ENCODE measurements at places on chromosomes 5 and 9. TPM values are rescaled to one million over a fixed set of nuclear protein-coding genes. Genes with fewer than 3 reads are reported as not detected.

- H3K4me1 ChIP-seq: no peaks in the 10 kb centered on the region
- DNase-seq: no peak
- H3K4me3 ChIP-seq: no peak overlapping the region
- no peaks in the 10 kb centered on the region for H3K27me3 ChIP-seq
Observed at GRCh38 chr9:135716045-135716444, 14.1 kb downstream of the KCNT1 start.

DNA sequence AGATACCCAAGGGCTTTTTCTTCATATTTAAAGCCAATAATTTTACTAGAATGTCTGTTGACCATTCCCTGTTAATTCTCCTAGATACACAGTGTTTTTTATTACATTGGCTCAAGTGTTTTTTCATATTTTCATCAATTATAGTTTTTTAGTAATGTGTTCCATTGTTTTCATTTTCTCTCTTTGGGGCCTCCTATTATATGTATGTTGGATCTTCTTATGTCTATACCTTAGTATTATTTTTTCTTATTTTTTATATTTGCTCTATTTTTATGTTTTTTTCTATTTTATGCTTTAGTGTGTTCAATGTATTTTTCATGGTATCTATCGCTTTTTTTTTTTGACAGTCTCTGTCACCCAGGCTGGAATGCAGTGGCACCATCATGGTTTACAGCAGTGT is 7.5 kb downstream of the KIAA1958 start:
- no peaks in the 10 kb centered on the region for H3K4me1 ChIP-seq
- no peak overlapping the region for H3K27ac ChIP-seq
- no peak overlapping the region for H3K4me3 ChIP-seq
- H3K36me3 ChIP-seq: peaks cover 3% of the 10 kb centered on the region
- H3K27me3 ChIP-seq: no peaks in the 10 kb centered on the region

DNA sequence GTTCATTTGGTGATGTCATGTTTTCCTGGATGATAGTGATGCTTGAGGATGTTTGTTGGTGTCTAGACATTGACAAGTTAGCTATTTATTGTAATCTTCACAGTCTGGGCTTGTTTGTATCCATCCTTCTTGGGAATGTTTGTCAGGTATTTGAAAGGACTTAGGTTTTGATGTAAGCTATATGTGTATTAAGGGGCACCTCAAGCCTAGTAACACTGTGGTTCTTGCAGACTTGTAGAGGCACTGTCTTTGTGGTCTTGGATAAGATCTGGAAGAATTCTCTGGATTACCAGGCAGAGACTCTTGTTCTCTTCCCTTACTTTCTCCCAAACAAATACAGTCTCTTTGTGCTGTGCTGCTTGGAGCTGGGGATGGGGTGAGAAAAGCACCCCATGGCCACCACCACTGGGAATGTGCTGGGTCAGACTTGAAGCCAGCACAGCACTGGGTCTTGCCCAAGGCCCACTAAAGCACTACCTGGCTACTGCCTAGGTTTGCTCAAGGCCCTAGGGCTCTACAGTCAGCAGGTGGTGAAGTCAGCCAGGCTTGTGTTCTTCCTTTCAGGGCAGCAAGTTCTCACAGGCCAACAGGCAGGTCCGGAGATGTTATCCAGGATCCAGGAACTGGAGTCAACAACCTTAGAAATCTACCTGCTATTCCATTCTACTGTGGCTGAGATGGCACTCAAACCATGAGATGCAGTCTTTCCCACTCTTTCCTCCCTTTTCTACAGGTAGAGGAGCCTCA is 49.3 kb upstream of the GNA14 start:
- no peak overlapping the region for H3K4me3 ChIP-seq
- no peaks in the 10 kb centered on the region for H3K4me1 ChIP-seq
- H3K27ac ChIP-seq: no peak overlapping the region
- H3K27me3 ChIP-seq: peaks cover 3% of the 10 kb centered on the region
- DNase-seq: no peak
- no peaks in the 10 kb centered on the region for H3K36me3 ChIP-seq

DNA sequence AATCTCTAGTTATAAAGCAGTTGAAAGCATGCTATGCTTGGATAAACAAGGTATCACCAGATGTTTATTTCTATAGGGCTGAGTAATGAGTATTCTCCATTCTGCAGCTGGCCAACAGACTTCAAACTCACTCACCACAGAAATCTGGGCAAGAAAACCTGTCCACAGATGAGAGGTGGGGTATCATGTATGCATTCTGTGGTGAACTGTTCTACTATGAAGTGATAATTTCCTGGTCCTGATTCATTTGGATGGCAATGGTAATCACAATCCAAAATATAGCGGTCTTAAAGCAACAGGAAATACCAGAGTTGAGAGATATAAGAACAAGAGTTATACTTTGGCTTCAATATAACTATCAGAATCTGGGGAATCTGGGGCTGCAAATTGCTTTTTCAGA is 65.9 kb upstream of the EFNA5 start:
- DNase-seq: no peak
- no peaks in the 10 kb centered on the region for H3K4me1 ChIP-seq
- no peak overlapping the region for H3K27ac ChIP-seq
- H3K27me3 ChIP-seq: no peaks in the 10 kb centered on the region
- H3K4me3 ChIP-seq: no peak overlapping the region

DNA sequence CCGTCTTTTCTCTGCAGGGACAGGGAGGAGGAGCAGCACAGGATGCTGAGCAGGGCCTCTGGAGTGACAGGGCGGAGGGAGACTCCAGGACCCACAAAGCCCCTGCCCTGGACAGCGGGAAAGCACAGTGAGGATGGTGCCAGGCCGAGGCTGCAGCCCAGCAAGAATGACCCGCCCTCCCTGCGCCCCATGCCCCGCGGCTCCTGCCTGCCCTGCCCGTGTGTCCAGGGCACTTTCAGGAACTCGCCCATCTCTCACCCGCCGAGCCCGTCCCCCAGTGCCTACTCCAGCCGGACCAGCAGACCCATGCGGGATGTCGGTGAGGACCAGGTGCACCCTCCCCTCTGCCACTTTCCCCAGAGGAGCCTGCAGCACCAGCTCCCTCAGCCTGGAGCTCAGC is 9.1 kb upstream of the EXOC3 start:
- H3K4me3 ChIP-seq: no peak overlapping the region
- H3K4me1 ChIP-seq: no peaks in the 10 kb centered on the region
- H3K27me3 ChIP-seq: no peaks in the 10 kb centered on the region
- H3K27ac ChIP-seq: no peak overlapping the region
- no peaks in the 10 kb centered on the region for H3K36me3 ChIP-seq

DNA sequence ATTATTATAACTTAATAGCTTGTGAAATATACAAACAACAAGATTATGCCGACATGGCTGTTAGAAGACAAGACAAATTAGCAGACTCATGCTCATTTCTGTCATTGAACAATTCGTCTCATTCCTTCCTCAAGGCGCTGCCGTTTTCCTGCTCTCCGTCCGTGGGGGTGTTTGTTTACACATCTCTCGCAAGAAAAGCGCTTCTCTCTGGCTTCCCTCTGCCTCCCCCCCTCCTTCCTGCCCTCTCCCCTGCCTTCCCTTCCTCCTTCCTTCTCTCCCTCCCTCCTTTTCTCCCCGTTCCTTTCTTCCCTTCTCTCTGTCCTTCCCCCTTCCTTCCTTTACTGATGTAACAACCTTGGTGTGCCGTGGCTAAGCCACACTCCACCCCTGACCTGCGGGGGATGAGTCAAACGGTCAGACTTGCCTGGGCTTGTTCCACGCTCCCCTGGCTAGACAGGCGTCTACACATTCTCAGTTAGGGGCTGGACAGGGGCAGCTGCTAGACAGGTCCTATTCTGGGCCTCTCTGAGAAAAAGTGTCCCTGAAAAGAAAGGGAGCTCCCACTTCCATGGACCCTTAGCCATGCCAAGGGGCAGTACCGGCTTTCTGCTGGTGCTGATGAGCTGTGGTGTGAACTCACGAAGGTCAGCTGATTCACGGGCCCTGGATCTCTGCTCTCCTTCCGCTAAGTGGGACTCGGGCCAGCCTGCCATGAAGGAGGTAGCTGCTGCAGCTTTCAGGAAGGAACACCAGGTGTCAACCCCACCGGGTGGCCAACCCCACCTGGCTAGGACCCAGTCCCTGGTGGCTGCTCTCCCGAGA is 32.0 kb upstream of the SPTLC1 start:
- no peak overlapping the region for H3K27ac ChIP-seq
- no peaks in the 10 kb centered on the region for H3K36me3 ChIP-seq
- no peaks in the 10 kb centered on the region for H3K4me1 ChIP-seq
- no peak for DNase-seq
- no peaks in the 10 kb centered on the region for H3K27me3 ChIP-seq

- H3K4me3 ChIP-seq: no peak overlapping the region
- no peaks in the 10 kb centered on the region for H3K4me1 ChIP-seq
- H3K27me3 ChIP-seq: no peaks in the 10 kb centered on the region
- no peak overlapping the region for H3K27ac ChIP-seq
- H3K36me3 ChIP-seq: no peaks in the 10 kb centered on the region
- DNase-seq: no peak
Observed at GRCh38 chr5:166625210-166625865, 1666.1 kb upstream of the WWC1 start.

FBXO38 gene
- 54.6 TPM for total RNA-seq

DNA sequence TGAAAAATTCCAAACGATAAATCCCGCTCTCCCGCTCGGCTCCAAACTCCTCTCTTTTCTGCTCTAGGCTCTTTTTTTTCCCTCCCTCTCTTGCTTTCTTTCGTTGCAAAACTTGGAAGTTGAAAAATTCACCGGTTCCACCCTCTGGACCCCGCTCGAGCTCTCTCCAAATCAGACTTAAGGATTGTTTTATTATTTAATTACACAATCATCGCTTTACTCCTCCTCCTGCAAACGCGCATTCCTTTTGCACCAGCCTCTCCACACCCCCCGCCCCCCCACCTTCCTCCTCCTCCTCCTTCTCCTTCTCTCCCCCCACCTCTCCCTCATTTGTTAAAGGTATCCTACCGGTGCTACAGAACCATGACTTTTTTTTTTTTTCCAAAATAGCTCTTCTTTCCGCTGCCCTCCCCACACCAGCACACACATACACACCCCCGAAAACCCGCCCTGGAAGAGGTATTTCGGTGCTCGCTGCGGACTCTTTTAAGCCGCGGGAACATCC is 535 bp upstream of the NFIB start:
- H3K4me1 ChIP-seq: peaks cover 24% of the 10 kb centered on the region
- peaks cover 30% of the 10 kb centered on the region for H3K27me3 ChIP-seq
- DNase-seq: no peak
- no peaks in the 10 kb centered on the region for H3K36me3 ChIP-seq
- no peak overlapping the region for H3K4me3 ChIP-seq

DNA sequence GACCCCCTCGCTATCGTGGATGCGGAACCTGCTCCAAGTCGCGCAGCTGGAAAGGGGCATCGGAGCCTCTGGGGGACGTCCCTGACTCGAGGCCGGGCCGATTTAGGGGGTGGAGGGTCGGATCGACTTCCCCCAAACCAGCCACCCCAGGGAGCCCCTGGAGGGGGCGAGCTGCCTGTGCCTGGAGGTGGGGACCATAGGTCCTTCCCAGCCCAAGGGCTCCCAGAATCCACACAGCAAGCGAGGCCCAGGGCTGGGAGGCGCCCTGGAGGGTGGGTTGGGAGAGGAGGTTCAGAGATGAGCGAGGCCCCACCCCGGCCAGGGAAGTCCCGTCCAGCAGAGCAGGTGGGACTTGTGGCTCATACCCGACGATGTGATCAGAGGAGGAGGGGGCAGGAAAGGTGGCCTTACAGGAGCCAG is 147.6 kb downstream of the GAPVD1 start:
- H3K27me3 ChIP-seq: no peaks in the 10 kb centered on the region
- peak; percentile 8 for DNase-seq
- H3K4me1 ChIP-seq: peaks cover 13% of the 10 kb centered on the region
- no peak overlapping the region for H3K4me3 ChIP-seq
- H3K27ac ChIP-seq: no peak overlapping the region

- no peak within 1 kb of the TSS for H3K27ac ChIP-seq
- no peak within 1 kb of the TSS for H3K4me3 ChIP-seq
- DNase-seq: no peak
Observed at GRCh38 chr5:135834639-135835529, at the start of gene SLC25A48. Gene SLC25A48, plus strand, starts transcription at chr5:135834663. Its CDS starts 185 bp downstream, at chr5:135834848.

GRCh38 chr5:77718934-77719610 is 57.1 kb downstream of the TBCA start:
- peak overlapping the region; percentile 75 for H3K27ac ChIP-seq
- H3K36me3 ChIP-seq: no peaks in the 10 kb centered on the region
- H3K4me3 ChIP-seq: peak overlapping the region; percentile 54
- peak; percentile 91 for DNase-seq
- peaks cover 17% of the 10 kb centered on the region for H3K4me1 ChIP-seq

DNA sequence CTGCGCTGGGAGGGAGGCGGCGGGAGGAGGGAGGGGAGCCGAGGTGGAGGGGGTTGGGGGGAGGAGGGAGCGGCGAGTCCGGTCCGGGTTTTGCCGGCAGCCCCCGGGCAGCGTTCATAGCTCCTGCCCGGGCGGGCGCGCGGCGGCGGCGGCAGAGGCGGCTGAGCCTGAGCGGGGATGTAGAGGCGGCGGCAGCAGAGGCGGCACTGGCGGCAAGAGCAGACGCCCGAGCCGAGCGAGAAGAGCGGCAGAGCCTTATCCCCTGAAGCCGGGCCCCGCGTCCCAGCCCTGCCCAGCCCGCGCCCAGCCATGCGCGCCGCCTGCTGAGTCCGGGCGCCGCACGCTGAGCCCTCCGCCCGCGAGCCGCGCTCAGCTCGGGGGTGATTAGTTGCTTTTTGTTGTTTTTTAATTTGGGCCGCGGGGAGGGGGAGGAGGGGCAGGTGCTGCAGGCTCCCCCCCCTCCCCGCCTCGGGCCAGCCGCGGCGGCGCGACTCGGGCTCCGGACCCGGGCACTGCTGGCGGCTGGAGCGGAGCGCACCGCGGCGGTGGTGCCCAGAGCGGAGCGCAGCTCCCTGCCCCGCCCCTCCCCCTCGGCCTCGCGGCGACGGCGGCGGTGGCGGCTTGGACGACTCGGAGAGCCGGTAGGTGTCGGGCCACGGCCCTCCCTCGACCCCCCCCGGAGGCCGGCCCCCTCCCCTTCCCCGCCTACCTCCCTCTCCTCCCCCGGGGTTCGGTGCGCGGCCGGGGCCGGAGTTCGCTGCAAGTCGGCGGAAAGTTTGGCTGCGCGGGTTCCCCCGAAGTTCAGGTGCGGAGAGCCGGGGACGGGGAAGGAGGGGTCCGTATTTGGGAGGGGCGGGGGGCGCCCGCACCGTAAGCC is at the start of gene CXXC5:
CXXC5 (plus strand) TSS at position 145 of the 877 bp plus-strand sequence. CDS start 32,175 bp downstream, outside the sequence.
- no peak within 1 kb of the TSS for H3K27ac ChIP-seq
- H3K4me1 ChIP-seq: peaks cover 45% of the 10 kb centered on the region
- no peak within 1 kb of the TSS for H3K4me3 ChIP-seq
- DNase-seq: no peak
- H3K36me3 ChIP-seq: no peaks in the 10 kb centered on the region
